ENCODE measurements at places on chromosomes 5 and 9.

GRCh38 chr5:180138976-180139730 lies 67.6 kb upstream of the RNF130 start:
- DNase-seq, result no peak

- peak; percentile 83 for DNase-seq
Observed at GRCh38 chr5:54743997-54744788, 226.6 kb downstream of the SNX18 start.

DNA sequence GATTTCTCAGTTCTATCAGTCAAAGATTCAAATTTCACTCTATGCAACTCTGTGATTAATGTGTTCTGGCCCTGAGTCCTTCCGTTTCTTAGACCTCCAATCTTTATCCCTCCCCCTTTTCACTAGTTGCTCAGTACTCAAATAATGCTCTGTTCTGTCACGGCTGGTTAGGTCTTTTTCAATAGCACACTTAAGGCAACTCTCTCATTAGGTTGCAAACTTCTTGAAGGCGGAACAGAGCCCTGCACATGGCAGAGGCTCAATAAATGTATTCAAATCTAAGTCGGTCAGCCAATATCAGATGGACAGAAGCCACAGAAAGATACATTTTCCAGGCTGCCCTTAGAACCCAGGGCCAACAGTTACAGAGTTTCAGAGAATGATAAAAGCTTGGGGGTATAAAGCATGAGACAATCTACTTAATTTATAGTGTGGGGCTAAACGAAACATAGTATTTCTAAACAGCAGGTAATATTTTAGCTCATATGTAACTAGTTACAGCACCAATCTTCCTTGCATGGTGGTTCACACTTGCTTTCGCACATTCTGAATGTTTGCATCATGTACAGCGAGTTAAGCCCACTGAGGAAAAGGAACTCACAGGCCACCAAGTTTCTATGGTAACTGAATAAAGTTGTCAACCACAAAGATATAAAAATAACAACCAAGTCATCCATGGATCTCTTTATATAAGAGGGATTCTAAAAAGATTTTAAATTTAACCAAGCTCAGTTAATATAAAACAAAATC lies 67.1 kb upstream of the GOLPH3 start:
- no peak for DNase-seq

- no peak for DNase-seq
Observed at GRCh38 chr9:123975871-123976270, 35.7 kb upstream of the LHX2 start.

GRCh38 chr5:80192507-80193241 lies 63.2 kb downstream of the SERINC5 start:
- no peak for DNase-seq

DNA sequence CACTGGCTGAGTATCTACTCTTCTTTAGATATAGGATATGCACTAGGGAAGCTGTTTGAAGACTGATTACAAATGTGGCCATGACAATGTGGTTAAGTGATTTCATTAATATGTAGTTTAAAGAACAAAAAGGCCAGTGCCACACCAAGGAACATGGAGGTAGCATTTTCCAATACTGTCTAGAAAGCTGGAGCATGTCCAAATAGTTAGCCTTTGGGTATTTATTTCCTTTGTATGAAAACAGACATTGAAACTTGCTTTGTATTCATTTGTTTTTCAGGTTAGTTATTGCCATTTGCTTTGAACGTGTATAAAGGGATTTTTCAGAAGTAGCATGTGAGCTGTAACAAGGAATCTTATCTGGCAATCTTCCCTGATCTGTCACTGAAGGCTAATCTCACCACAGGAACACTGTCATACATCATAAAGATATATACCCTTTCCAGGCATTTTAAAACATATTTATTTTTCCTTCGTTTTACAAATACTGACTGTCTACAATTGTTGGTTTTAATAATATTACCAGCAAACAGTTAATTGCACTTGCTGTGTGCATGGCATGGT lies 93.4 kb downstream of the PLPPR1 start:
- DNase-seq, result no peak

All from urothelium cell line (cell line).